RCC 7860 (cell line): ENCODE measurements at places on chromosomes 7 and 10.
A peak's percentile ranks its signal among the peaks of the same experiment; 100 is the strongest.

GRCh38 chr10:45000138-45000751, 478 bp upstream of the ZNF22 start:
- no peak for DNase-seq

GRCh38 chr7:46197785-46198540, 276.9 kb upstream of the IGFBP3 start:
- DNase-seq, result no peak

GRCh38 chr10:100907175-100907574, 5.6 kb upstream of the SLF2 start:
- DNase-seq, result no peak

DNA sequence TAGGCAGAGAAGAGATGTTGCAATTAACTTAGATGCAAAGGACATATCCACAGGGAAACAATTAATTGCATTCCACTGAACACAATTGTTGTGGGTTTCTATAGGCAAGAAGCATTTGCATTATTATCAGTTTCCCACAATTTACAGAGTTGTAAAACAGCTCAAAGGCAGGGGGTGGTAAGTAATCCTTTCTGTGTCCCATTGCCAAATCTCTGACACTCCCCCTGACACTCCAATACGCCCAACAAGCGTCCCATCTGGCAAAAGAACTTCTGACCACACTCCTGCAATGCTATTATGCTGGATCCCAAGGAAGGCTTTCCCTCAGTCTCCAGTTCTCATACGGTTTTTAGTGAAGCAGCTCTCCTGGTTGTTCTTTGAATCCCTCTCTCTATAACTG, 179.8 kb downstream of the CXCL12 start:
- DNase-seq, result no peak

- peak; percentile 79 for DNase-seq
These were observed 240.0 kb downstream of the ARHGAP21 start for GRCh38 chr10:24483701-24484100.

GRCh38 chr7:117324960-117325359, 2.1 kb upstream of the WNT2 start:
- no peak for DNase-seq

GRCh38 chr10:117818721-117819120, 228.0 kb downstream of the RAB11FIP2 start:
- DNase-seq, result no peak

DNA sequence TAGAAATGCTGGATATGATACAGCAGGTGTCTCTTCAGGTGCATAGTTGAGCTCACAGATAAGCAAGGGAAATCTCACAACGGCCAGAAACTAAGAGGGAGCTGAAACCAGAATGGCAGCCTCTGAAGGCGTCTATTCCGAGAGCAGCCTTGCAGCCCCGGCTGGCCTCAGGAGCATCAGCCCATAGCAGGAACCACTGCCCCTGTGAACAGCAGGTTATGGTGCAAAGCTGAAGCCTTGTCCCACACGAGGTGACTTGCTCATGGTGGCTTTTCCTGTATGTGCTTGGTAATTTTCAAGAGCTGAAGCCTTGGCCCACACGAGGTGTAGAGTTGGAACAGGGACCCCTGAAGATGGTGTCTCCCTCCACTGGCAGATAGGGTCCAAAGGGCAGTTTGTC, 33.2 kb downstream of the BNIP3 start:
- no peak for DNase-seq
